Tibial nerve (tissue), 4 donors: ENCODE measurements at places on chromosomes 4 and X.
A peak's percentile ranks its signal among the peaks of the same experiment; 100 is the strongest.

DNA sequence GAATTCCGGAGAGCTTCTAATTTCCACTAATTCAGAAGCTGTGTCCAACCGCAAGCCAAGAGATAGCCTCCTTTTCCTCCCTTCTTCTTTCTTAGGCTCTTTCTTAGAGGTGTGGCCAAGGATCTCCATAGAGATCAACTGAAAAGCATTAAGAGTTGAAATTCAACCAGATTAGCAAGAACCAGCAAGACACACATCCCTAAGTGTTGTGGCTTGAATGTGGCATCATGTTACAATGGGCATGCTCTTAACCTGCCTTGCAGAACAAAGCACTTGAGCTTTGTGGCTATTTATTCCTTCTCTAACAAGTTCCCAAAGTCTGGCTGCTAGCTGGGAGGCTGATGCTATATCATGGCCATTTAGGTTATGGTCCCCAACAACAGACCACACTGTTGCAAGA lies 10.4 kb downstream of the ANOS1 start:
- DNase-seq: no peak

- DNase-seq: no peak
These were observed 51.5 kb upstream of the IL13RA2 start for GRCh38 chrX:115068896-115069295.

GRCh38 chr4:8769645-8770517 lies 101.8 kb downstream of the HMX1 start:
- DNase-seq: no peak

DNA sequence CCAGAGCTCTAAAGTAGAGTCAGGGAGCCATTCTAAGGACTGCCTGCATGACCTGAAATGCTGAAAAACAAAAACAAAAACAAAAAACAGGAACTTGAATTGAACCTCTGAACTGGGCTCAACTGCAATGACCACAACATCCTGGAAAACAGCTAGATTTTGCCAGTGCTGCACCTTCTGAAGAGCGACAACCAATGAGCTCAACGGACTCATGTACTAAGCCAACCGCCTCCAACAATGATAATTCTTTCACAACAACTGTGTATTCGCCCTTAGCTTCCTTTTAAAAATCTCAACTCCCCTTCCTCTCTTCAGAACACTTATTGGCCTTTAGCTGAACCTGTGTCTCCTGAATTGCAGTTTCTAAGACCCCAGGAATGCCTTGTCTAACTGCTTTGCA lies 69.8 kb downstream of the HAUS3 start:
- DNase-seq: no peak

DNA sequence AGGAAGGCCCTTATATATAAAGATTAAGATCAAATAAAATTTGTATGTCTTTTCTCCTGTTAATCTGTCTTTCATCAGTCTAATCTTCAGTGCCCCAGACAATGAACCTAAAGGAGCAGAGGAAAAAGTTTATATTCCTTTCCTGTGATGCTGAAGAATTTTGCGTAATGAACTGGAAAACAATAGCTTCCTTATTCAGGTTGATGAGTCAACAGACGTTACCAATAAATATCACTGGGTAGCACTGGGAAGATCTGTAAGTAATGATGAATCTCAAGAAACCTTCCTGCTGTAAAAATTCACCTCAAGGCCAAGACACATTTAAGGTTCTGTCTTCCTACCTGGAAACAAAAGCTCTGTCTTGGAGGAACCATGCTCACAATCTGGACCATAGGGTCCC lies 25.5 kb downstream of the CDKN2AIP start:
- no peak for DNase-seq

DNA sequence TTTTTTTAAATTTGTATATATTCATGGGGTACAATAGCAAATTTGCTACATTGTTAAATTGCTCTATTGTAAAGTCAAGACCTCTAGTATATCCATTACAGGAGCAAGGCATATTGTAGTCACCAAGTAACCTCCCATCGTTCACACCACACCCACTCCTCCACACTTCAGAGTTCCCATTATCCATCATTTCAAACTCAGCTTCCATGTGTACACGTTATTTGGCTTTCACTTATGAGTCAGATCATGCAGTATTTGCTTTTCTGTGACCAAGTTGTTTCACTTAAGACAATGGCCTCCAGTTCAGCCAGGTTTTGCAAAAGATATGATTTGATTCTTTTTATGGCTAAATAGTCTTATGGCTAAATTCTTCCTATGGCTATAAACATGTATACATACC lies 2614.2 kb downstream of the PCDH7 start:
- no peak for DNase-seq

- no peak for DNase-seq
These were observed 13.8 kb downstream of the NEXMIF start for GRCh38 chrX:74911494-74911893.

DNA sequence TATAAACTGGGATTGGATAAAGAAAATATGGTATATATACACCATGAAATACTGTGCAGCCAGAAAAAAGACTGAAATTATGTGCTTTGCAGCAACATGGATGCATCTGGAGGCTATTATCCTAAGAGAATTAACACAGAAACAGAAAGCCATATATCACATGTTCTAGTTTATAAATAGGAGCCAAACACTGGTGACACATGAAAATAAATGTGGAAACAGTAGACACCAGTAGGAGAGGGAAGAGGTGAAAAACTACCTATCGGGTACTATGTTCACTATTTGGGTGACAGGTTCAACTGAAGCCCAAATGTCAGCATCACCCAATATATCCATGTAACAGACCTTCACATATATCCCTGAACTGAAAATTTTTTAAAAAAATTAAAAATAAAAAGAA lies 725.1 kb downstream of the C4orf33 start:
- DNase-seq: no peak

GRCh38 chr4:3409571-3410091 lies 32.1 kb upstream of the HGFAC start:
- DNase-seq: peak; percentile 4

DNA sequence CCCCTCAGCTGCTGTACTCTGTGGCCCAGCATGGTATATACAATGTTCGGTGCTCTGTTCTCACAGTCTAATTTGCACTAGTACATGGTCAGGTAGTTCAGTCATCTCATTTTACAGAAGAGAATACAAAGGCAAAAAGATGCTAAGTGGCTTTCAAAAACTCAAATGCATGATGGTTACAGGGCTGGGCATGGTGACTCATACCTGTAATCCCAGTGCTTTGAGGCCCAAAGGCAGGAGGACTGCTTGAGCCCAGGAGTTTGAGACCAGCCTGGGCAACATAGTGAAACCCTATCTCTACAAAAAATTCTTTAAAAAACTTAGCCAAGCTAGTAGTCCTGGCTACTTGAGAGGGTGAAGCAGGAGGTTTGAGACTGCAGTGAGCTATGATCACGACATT lies 210.5 kb upstream of the KIT start:
- no peak for DNase-seq

DNA sequence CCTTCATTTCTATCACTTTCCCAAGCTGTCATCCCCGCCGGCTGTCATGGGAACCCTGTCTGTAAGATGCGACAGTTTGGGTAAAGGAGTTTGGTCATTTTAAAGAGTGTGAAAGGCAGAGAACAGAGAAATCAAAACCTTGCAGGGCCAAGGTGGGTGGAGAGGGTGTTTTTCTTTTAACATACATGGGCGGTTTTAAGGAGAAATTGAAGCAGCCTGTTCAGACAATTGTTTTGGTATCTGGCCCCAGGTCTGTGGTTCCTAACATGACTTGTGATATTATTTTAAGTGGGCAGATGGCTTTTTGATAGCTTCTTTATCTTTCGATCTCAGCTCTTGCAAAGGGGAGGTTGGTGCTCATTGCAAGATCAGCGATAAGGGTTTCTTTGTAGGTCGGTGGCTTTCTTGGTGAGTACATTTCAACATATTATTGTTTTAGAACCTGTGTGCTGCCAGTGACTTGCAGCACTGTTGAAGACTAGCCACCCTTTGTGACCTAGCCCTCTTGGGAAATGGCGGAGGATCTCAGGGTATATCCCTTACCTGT lies 3.7 kb downstream of the PPP1R3F start:
- DNase-seq: no peak

GRCh38 chr4:135718019-135718418 lies 1516.4 kb upstream of the PABPC4L start:
- DNase-seq: no peak

GRCh38 chr4:176271749-176272148 lies 2.7 kb upstream of the ASB5 start:
- DNase-seq: no peak

DNA sequence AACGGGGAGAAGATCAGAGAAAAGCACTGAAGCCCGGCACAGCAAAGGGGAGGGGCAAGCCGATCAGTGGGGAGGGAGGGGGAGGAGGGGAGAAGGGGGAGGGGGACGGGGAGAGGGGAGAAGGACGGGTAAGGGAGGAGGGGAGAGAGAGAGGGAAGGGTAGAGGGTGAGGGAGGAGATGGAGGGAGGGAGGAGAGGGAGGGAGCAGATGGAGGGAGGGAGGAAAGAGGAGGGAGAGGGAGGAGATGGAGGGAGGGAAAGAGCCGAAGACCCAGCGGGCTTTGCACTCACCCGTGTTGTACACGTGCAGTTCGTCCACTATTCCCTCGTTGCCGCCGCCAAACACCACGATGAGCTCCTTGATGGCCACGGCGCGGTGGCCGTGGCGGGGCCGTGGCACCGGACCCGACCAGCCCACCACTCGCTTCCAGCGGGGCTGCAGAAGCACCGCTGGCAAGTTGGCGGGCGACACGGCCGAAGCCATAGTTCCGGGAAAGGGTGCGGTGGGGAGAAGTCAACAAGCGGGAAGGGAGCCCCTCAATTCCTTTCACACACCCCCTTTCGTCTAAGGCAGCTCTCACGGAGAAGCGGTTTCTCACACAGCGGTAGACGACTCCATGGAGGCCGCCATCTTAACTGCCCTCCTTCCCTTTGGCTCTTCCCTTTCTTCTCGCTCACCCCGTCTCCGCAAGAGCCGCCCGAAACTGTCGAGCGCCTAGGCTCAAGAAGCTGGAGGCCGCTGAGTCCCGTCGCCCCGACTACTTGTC lies 1.1 kb downstream of the HCFC1 start:
- no peak for DNase-seq

GRCh38 chrX:57379296-57379695 lies 92.8 kb downstream of the FAAH2 start:
- DNase-seq: no peak

DNA sequence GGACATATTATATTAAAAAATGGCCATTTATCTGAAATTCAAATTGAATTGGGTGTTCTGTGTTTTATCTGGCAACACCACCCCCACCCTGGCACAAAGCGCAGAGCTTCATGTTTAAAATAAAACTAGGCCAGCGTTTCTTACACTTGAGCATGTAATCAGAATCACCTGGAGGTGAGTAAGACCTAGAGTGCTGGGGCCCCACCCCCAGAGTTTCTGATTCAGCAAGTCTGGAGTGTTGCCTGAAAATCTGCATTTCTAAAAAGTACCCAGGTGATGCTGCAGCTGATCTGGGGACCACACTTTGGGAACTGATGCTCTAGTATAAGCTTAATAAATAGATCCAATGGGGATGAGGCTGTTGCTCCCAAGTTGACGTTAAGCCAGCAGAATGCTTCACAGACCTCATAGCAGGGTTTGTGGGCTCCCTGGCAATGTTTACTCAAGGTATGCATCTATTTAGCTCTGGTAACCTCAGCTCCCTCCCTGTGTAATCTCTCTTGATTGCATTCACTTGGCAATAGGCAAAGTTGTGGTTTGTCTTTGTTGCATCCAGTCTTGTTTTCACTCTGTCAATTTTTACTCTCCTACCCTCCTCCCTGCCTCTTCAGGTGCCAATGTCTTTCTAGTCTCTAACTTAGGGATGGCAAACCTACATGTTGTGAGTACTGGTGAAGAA lies 99.8 kb upstream of the TEX13D start:
- DNase-seq: no peak

DNA sequence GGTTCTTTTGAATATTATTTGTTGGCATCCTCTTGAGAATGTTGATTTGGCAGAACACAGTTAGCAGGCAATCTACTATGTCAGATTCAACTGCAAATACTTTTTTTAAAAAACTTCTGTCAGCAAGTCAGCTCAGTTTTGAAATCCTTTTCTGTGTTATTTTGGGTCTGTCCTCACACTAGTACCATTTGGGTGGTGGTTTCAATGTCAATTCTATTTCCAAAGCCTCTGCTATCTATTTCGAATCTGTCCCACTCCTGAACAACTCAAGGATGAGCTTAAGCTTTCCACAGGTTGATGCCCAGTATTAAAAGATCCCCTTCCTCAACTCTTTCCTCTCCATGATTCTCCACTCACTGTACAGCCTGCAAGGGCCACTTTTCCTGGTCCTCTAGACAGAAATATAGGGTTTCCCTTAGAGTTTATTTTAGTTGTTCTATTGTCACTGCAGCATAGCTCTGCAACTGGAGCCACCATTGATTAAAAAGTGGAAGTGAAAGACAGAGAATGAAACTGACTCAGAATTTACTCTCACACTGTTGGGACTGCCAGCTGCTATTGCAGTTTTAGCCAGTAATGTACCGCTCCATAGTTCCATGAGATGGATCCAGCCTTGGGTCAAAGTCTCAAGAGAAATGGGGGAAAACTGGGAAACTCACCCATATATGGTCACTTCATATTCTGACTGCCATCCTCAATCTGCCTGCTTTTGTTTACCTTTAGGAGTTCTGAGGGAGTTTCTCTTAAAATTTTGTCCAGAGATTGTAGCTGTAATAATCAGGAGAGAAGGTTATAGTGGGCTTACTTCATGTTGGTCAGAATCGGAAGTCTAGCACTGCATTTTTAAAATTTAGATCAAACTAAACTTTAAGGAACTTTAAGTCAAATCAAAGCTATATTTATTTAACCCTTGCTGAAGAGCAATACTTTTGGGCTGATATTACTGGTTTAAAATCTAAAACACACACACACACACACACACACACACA lies 14.6 kb downstream of the HDX start:
- DNase-seq: no peak

- DNase-seq: no peak
These were observed 324.2 kb downstream of the MAPK10 start for GRCh38 chr4:86035688-86036087.

GRCh38 chr4:53119680-53120079 lies 246.2 kb downstream of the SCFD2 start:
- DNase-seq: peak; percentile 41
